ENCODE measurements at places on chromosomes 2 and 18.
A peak's percentile ranks its signal among the peaks of the same experiment; 100 is the strongest.

DNA sequence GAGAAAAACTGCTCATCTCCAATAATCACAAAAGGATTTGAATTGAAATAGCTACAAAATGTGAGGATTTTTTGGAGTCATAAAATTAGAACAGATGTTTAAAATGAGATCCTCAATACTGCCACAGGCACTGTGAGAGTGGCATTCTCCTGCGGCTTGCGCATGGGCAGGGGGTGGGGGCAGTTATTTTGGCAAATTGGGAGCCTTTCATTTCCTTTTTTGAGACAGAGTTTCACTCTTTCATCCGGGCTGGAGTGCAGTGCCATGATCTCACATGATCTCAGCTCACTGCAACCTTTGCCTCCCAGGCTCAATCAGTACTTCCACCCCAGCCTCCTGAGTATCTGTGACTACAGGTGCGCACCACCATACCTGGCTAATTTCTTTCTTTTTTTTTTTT, 42.4 kb downstream of the POMC start:
- no peak for DNase-seq

GRCh38 chr2:111662771-111663470, 221.1 kb downstream of the ANAPC1 start:
- DNase-seq, result no peak

DNA sequence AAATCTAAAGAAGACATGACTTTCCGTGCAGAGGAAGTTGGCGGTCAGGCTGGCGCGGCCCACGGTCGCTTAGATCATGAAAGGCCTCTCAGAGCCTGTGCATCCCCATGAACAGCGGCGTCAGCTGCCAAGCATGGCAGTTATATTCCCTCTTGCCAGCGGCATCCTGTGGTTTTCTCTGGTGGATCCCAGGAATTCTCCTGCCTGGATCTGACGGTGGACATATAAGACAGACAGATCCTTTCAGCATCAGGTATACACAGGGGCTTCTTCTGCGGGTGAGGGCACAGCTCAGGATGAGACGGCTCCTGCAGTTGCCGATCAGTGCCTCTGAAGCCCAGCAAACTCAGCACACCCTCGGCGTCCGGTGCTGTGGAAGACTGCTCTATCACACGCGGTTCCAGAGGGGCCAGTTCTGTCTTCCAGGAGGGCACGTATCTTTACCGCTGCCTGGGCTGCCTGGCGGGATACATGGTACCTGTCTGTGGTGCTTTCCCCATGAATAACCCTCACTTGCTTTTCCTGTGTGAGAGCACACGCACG, 157.8 kb downstream of the LDLRAD4 start:
- no peak for DNase-seq

- no peak for DNase-seq
Measured at GRCh38 chr2:54676656-54677055, 46.8 kb upstream of the EML6 start.

GRCh38 chr18:7575465-7576028, 8.4 kb downstream of the PTPRM start:
- DNase-seq, result no peak

DNA sequence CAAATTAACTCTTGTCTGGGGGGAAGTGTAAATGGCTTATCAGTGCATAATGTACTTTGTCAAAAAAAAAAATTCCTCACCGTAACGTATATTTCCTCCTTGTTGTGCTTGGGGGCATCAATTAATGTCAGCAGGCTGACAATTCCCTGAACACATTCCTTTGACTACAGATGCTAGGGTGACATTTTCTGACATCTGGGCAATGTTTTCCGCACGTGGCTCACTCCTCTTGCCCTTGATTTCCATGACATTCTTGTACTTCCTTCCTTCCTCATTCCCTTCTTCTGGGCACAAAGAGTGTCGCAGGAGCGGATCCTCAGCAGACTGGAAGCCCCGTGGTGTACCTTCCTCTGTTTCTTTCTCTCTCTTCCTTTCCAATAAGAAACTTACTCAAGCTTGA, 173.7 kb downstream of the SP3 start:
- DNase-seq, result no peak

GRCh38 chr2:197229509-197230443, 80.8 kb downstream of the ANKRD44 start:
- DNase-seq, result no peak

DNA sequence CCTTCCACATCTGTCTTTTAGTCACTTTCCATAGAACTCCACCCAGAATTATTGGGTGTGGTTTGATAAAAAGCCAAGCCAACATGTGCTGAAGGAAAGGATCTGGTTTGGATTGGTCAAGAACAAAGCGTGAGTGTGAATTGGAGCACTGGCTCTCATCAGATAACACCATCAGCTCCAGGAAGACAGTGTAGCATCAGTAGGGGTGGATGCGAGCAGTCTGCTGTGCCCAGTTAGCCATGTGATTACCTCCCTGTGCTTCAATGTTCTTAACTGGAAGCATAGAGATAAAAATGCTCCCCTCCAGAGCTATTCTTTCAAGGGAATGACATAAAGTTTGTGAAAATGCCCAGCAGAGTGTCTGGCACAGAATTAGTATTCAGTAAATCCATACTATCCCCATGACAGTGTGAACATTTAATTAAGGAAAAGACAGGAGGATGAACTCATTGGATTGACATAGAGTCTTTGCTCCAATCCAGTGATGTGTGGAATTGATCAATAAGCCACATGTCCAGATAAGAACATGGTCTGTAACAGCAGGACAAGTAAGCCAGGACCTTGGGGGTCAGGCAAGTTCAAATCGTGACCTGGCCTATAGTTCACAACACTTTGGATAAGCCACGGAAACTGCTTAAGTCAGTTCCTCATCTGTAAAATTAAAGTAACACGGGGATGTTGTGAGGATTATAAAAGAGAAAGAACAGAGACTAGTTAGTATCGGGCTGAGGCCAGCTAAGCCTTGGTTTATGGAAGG, 68.0 kb downstream of the FAM124B start:
- no peak for DNase-seq

GRCh38 chr18:25222648-25223047, 129.3 kb downstream of the ZNF521 start:
- no peak for DNase-seq

- DNase-seq, result no peak
Measured at GRCh38 chr18:77100751-77101355, 31.7 kb downstream of the MBP start.

DNA sequence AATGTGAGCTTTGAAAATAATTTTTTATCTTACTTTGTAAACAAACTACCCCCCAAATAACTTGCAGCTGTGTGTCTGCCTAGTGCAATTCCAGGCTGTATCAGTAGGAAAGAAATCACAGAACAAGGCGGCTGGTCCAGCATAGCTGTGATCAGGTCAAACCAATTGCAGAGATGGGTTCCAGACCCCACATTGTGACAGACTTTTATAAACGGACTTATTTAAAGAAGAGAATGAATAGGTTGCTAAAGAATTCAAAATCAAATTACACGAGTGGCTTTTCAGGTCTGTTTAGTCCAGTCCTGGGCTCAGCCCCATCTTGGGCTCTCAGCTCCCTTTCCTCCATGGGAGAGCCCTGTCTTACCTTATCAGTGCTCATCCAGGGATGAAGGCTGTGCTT, 11.1 kb downstream of the BMP10 start:
- no peak for DNase-seq

- DNase-seq, result no peak
Measured at GRCh38 chr2:127347734-127348392, 39.9 kb downstream of the MAP3K2 start.

DNA sequence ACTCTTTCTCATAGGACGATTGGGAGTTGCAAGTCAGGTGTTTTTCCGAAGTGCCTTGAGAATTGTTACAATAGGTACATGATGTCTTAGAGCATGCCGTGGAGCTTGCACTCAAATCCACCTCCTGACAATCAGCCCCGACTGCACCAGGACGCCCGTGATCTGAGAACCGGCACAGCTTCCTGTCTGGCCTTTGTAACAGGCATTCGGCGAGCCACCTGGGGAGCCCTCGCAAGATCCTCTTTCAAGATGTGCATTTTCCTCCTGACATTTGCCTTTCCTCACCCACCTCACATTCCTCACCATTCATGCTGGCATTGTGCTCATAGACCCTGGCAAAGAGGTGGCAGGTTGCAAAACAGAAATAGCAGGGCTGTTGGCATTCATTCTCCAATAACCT, 427.3 kb downstream of the GALR1 start:
- no peak for DNase-seq

- DNase-seq, result no peak
Measured at GRCh38 chr2:234339501-234339900, 157.4 kb downstream of the ARL4C start.

- DNase-seq, result peak; percentile 73
Measured at GRCh38 chr2:96146881-96147592, 1.8 kb upstream of the DUSP2 start.

- no peak for DNase-seq
Measured at GRCh38 chr2:207370646-207371045, 159.1 kb upstream of the CREB1 start.

DNA sequence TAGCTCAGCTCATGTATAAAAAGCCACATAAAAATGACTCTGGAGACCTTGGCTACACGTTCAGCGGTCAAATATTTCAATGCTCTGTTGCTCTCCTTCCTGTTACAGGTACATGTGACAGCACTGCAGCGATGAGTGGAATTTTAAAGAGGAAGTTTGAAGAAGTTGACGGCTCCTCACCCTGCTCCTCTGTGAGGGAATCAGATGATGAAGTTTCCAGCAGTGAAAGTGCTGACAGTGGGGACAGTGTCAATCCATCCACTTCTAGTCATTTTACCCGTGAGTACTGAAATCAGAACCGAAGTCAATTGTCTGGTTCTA, 125.4 kb downstream of the CSRNP3 start:
- DNase-seq, result no peak

- no peak for DNase-seq
Measured at GRCh38 chr2:20103530-20103929, 52.1 kb upstream of the LAPTM4A start.

- DNase-seq, result no peak
Measured at GRCh38 chr18:48563027-48563426, 24.2 kb downstream of the CTIF start.

DNA sequence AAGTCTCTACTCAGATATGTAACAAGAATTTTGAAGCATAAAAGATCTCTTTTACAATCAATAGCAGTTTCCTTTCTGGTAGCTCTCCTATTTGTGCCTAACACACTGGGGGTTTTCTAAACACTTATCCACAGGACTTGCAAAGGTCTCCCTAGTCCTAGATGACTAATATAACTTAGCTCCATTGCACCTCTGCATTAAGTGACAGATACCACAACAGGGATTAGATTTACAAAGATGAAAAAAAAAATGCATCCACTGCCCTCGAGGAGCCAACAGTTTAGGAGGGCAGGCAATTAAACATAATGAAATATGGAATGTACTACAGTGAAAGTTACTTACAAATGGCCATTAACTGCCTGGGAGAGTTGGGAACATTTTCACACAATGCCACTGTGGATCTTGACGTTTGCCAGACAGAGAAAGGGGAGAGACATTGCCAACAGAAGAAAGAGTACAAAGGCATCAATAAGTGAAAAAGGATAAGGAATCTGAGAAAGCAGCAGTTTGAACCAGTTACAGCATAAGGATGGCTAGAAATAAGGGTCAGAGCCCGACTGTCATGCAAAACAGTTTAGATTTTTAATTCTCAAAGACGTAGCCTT, 14.3 kb downstream of the PPP3R1 start:
- no peak for DNase-seq

DNA sequence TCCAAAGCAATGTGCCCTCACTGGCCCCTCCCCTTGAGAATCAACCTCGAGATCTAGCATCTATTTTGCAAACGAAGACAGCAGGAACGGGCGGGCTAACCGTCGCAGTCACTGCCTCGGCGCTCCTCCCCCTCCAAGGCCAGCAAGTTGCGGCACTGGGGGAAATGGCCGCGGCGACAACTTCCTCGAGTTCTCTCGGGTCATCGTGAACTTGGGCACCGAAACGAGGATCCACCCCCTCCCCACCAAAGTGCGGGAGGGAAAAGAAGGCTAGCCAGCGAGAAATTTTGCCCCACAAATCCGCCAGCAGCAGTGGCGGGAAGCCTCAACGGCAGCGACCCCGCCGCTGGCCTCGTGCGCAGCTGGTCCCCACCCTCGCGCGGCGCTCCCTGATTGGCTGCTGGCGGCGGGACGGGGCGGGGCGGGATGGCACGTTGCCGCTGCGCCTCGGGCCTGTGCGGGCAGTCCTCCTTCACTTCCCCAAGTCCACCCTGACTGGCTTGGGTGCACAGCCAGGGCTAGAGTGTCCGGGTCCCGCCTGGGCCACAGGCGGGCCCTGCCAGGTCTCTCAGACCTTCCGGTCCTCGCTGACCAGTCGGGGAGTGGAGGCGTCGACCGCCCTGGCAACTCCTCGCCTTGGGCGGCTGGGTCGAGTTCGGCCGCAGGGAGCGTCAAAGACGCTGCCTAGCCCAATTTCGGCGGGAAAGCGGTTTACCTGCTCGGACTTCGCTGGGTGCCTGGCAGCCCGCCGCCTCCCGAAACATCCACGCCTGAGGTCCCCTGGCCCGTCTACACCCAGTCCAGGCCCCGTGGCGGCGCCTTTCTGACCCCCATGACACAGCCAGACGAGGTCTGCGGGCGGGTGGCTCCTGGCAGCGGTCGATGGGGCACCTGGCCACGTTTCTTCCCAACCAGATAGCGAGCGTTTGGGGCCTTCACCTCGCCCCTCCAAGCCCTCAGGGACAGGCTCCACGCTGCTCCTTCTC, at the start of gene BOLL:
TSS of gene BOLL (minus strand) at position 364 of the 986 bp plus-strand sequence. CDS start 3,469 bp downstream, outside the sequence.
- no peak for DNase-seq

DNA sequence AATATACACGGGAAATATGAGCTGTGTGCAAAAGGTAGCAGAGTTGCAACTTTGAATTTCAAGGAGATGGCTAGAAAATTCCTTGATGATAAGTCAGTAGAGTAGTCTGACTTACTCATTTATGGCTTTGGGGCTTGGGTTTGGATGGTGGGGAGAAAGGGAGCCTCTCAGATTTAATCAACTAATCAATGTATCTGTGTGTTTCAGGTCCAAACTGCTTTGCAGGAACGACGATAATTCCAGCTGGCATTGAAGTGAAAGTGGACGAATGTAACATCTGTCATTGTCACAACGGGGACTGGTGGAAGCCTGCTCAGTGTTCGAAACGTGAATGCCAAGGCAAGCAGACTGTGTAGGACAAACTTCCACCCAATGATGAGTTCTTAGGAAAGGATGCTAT, 164.6 kb downstream of the VWC2L start:
- DNase-seq, result no peak

DNA sequence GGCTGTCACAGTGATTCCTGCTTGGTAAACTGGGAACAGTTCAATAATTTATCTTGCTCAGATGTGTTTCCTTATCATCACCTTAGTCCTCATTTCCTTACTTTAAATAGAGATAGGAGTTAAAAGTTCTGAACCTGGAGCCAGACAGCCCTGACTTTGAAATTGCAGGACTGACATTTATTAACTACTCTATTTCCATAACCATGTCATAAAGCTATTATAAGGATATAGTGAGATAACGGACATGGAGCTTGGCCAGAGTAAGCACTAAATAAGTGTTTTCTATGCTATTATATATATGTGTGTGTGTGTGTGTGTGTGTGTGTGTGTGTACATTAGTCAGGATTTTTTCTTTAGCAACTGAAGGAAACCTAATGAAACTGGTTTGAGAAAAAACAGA, 13.1 kb downstream of the NT5DC4 start:
- DNase-seq, result no peak

- DNase-seq, result no peak
Measured at GRCh38 chr2:168210895-168211570, 36.4 kb downstream of the STK39 start.

- DNase-seq, result no peak
Measured at GRCh38 chr2:8573942-8574195, 108.0 kb upstream of the ID2 start.
